Activated T-helper 9 cell treated with anti-CD3 and anti-CD28 coated beads, Interleukin-2, amount 50 U/mL, for 16 hours (primary cell): ENCODE measurements at places on chromosomes 6 and 20.

DNA sequence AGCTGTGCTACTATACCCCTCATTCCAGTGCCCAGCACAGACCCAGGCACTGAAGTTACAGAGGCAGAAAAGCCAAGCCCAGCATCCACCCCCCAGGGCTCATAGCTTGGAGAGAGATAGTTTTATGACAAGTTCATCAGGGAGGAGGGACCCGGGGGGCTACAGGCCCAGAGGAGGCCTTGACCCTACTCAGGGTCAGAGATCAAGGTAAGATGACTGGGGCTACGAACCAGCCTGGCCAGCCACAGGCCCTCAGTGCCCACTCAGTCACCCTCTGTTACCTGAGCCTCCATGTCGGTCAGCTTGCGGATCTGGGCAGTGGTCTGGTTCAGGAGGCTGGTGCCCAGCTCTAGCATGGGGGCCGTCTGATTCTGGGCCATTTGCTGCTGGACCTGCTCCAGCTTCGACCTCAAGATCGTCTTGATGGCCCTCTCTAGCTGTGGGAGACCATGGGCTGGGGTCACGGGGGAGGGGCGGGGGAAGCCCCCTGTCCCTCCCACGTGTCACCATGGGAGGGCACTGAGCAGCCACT, 26.1 kb downstream of the ANGPT4 start:
- DNase-seq: no peak

- peak; percentile 32 for DNase-seq
Observed at GRCh38 chr6:106511288-106512047, 117.8 kb downstream of the RTN4IP1 start.

DNA sequence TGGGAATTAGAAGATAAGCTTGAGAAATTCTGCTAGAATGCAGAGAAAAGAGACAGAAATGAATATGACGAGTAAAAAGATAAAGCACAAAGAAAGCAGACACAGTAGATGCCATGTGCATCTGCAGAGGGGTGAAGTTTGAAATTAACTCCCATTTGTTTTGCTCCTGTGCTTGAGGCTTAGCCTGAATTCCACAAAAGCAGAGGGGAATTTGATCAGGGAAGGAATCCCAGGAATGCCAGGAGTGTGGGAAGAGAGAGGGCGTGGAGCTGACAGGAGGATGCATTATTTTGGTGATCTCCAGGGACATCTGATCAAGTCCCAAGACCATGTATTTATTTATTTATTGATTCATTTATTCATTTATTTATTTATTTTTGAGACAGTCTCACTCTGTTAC, 55.6 kb downstream of the SLC22A1 start:
- no peak for DNase-seq

DNA sequence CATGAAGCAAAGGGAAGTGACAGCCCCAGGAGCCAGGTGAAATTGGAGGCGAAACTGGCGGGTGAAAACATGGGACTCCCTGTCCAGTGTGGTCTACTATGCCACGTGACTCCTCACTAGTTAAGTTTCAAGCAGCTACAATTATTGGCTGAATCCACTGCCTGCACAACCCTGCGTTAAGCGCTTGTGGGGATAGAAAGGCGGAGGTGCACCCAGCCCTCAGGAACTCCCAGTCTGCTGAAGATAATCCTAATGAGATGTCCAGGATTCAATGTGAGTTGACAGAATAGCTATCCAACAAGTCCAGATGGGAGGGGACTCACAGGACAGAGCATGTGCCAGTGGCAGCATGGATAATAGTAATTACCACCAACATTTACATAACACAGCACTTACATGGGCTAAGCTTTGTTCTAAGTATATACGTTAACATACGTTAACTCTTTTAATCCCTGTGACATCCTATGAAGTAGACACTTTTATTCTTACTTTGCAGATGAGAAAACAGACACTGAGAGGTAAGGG, 1.8 kb downstream of the MOCS1 start:
- DNase-seq: no peak

DNA sequence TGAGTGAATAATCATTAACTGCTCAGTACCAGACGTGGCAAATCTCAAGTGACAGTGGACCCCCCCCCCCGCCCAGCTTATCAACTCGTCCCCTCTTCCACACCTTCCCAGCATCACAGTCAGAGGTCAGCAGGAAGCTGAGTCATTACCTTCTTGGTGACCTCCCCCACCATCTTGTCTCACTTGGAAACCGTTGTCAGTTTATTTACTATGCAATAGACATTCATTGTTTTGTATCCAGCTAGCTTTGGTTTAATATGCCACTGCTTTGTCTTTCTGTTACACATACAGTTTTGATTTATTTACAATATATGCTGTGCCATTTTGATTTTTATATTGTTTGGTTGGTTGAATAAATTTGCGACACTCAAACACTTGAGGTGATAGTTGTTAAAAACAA, 158.1 kb downstream of the QKI start:
- DNase-seq: no peak

DNA sequence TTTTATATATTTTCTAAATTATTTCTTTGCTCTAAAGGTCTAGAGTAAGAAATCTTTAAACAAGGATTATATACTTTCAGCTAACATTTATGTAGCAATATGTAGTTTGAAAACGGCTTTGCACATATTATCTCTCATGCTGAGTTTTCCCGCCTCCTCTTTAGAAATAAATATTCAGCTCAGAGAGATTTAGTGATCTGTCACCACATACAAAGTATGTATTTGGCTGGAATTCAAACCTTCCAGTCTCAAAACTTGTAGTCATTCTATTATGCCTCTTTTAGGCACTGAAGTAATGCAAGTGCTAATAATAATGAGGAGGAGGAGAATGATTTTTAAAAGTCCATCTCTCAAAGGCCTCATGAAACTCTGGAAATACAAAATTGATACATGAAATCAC, 525.0 kb downstream of the GRIK2 start:
- no peak for DNase-seq

DNA sequence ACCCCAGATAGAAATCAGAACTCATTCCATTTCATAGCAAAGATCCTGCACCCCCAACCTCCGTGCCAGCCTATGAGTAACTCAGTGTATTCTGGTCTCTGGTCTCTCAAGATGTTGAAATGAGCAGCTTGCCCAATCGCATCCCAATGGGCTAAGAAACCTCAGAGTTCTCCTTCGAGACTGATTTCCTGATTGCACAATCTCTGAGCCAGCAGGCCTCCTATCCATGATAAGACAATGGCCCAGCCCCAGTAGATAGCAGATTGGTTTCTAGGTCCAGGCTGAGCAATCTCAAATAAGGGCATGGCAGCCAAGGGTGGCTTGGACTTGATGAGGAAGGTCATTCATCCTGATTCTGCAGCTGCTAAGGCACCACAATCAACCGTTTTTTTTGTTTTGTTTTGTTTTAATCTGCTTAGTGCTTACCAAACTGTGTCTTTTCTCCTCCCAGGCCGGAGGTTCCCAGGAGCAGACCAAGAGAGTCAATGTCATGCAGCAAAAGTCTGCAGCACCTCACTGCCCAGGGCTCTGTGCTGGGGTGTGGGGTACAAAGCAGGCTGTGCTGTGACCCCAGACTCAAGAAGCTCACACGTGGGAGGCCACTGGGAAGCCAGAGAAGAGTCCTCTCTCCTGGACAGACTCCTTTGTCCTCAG, 125.1 kb upstream of the NXT1 start:
- no peak for DNase-seq

DNA sequence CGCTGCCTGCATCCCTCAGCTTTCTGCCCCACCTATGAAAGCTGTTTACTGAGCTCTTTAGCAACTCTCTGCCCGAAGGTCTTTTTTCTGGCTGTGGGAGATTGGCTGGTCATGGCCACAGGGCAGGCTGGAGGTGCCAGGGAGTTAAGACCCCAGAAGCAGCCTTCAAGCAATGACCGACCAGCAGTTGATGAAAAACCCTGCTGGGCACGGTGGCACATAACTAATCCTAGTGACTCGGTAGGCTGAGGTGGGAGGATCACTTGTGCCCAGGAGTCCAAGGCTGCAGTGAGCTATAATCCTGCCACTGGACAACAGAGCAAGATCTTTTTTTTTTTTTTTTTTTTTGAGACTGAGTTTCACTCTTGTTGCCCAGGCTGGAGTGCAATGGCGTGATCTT, 20.4 kb upstream of the ITPR3 start:
- no peak for DNase-seq

- no peak for DNase-seq
Observed at GRCh38 chr6:79504372-79504771, 32.9 kb downstream of the LCA5 start.

DNA sequence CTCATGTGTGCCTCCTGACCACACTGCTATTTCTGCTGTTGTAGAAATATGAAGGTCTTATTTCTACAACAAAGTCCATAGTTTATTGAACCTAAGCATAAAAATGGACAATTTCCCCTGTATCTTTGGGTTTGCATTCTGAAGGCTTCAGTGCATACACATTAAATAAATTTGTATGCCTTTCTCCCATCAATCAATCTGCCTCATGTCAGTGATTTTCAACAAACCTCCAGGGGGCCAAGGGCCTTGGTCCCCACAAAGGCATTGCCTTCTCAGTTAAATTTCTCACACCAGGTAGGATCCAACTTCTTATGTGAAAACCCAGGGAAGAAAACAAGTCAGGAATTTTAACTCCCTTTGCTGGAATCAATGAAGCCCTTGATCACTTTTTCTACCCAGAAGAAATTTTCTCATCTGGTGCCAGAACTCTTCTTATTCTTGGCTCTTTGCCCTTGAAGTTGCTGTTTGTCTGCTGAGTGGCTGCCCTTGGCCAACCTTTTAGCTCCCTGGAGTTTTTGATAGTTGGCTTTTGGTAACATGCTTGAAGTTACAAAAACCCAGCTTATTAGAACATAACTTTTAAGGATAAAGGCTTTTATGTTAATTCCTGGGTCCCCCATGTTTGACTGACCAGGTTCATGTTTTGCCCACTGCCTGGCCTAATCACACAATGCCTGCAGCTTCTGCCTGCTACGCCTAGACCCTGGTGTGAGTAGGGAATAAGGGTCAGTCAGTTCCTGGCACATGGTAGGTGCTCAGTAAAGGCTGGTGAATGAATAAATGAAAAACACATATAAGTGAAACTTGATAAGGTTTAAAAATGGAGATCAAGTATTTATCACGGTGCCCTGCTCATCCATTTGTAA, 37.0 kb downstream of the SHLD1 start:
- DNase-seq: no peak

DNA sequence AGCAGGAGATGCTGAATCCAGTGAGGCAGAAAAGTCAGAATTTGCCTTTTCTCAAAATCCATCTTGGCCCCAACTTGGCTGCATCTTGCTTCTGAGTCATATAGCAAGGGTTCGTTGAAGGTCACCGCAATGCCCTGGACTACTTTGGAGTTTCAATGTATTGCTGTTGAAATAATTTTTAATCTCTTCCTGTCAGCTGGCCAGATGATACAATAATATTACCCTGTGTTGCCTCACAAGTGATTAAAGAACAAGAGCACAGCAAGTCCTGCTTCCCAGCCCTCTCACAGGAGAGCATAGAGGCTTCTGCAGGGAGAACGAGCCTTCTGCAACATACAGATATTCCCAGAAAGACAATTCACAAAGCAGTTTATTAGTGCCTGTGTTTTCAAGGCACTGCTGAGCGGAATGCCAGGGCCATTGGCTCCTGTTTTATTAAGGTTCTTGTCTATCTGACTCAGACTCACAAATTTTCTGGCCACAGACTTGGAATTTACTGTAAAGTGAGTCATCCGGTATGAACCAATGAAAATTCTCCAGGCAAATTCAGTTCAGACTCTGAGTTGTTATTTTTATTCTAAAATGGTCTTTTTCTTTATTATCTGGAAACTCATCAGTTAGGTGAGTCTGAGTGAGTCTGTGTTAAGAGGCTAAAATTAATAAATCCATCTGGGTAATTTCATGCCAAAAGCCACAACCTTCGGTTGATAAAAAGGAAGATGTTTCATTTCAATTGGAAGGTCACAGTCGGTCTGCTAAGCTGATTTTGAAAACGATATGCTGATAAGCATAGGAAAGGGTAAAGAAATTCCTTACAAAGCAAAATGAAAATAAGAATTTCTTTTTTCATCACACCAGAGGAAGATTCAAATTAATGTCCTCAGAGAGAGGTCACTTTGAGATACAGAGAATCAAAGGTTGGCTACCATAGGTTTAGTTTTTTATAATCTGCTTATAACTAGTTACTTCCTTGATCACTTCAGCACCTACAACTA, 289.4 kb upstream of the STXBP5 start:
- no peak for DNase-seq

- no peak for DNase-seq
Observed at GRCh38 chr6:45438849-45439406, 61.2 kb upstream of the SUPT3H start.

- DNase-seq: no peak
Observed at GRCh38 chr6:169473663-169474062, 220.0 kb upstream of the THBS2 start.

GRCh38 chr6:18360188-18360587, 27.0 kb upstream of the RNF144B start:
- no peak for DNase-seq

- no peak for DNase-seq
Observed at GRCh38 chr6:98894810-98895209, 52.9 kb downstream of the FBXL4 start.

DNA sequence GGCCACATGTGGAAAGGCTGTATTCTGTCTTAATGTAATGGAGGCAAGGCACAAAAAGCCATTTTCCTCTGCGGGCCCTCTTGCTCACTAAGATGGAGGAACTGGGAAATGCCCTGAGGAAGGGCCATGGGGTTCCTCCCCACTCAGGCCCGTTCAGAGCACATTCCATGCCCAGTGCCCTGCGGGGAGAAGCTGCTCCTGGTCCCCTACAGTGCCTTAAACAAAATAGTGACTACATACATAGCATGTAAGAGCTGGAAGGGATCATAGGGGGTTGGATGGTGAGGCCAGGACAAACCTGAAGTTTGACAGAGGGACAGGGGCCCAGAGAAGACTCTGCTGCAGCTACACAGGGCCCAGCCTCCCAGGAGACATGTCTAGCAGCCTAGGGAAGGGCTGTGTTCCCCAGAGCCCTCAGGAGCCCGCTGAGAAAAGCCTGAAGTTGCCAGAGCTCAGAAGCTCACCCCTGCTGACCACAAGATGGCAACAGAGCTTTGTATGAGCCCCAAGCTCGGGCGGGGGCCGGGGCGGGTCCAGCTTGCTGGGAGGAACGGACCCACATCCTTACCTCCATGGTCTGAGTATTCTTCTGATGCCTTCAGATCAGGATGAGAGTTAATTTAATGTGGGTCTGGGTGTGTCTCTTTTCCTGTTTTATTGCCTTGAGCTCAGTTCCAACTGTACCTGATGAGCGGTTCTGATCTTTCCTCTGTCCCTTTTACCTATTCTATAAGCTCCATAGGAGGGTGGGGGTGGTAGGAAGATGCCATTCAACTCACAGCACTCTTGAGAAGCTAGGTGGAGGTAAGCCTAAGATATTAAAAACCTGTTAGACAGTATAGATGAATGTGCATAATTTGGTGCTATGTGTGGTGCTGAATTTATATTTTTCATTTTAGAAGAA, 242.9 kb downstream of the CDC5L start:
- peak; percentile 12 for DNase-seq

GRCh38 chr6:124040655-124041054, 237.0 kb downstream of the NKAIN2 start:
- no peak for DNase-seq

DNA sequence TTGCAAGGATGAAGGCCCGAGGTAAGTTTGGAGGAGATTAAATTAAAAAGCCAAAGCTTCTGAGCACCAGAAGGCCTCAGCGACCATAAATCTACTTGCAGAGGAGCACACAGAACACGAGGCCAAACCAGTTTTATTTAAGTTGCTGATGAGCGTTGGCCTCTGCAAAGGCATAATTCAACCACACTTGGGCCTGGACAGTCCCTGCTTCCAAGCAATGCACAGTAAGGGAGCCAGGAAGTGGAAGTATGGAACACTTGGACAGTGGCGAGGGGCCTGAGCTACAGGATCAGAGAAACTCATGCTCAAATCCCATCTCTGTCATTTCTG, 92.8 kb downstream of the PTPRT start:
- DNase-seq: no peak

GRCh38 chr6:155795173-155795796, 339.6 kb upstream of the NOX3 start:
- DNase-seq: no peak
